Spinal cord (tissue), 10 donors: ENCODE measurements at places on chromosomes 3 and 15.
A peak's percentile ranks its signal among the peaks of the same experiment; 100 is the strongest.

- DNase-seq: no peak
These were observed 80.8 kb downstream of the P2RY1 start for GRCh38 chr3:152915695-152916094.

DNA sequence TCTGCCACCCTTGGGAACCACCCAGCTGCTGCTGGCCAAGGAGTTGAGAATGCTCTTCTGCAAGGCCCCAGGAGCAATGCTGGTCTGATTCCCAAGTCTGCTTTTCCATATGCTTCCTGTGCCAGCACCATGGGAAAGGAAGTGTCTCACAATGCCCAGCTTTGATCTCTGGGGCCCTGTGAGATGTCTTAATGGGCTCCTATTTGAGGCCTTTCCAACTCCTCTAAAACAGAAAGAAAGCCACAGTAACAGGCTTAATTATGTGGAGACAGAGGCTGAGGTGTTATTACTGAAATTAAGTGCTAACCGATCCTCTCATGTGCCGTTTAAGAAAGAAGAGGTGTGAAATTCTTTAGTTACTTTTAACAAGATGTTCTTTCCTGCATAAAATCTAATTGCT lies 4.5 kb downstream of the EOGT start:
- no peak for DNase-seq

DNA sequence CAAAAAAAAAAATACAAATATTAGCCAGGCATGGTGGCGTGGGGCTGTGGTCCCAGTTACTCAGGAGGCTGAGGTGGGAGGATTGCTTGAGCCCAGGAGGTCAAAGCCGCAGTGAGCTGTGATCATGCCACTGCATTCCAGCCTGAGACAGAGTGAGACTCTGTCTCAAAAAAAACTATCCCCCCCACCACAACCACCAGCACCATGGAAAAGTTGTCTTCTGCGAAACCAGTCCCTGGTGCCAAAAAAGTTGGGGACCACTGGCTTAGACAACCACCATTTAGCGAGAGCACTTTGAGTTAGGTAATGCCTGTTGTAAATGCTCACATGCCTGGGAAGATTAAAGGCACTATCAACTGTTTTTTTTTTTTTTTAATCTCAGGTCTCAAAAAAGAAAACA lies 15.4 kb downstream of the ARHGAP31 start:
- no peak for DNase-seq

GRCh38 chr15:39817892-39818291 lies 35.3 kb upstream of the FSIP1 start:
- DNase-seq: no peak

GRCh38 chr3:139811331-139811730 lies 123.7 kb upstream of the CLSTN2 start:
- no peak for DNase-seq

DNA sequence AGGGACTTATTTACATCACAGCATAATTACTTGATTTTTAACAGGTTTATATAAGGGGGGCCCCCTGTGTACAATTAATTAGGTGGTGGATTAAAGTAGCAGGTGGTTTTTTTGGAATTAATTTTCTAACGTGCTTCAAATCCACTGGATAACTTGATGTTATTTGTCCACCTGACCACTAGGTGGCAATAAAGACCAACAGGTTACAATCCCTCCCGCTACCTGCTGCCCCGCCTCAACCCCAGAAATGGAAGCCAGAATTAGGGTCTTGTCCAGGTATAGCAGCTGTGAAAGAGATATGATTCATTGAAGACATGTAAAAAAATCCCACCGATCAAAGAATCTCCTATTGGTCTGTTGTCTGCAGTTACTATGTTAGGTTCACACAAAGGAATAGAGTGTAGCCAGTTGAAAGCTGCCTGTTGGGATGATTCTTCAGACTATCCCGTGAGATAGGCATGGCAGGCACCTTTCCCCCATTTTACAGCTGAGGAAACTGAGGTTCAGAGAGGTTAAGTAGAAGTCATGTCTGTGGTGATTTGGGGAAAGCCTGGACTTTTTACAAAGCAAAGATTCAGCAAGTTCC lies 44.0 kb downstream of the MFSD1 start:
- DNase-seq: peak; percentile 47

GRCh38 chr3:173889596-173889995 lies 492.1 kb downstream of the NLGN1 start:
- no peak for DNase-seq

- DNase-seq: no peak
These were observed 2.9 kb upstream of the RNF7 start for GRCh38 chr3:141735176-141735575.

DNA sequence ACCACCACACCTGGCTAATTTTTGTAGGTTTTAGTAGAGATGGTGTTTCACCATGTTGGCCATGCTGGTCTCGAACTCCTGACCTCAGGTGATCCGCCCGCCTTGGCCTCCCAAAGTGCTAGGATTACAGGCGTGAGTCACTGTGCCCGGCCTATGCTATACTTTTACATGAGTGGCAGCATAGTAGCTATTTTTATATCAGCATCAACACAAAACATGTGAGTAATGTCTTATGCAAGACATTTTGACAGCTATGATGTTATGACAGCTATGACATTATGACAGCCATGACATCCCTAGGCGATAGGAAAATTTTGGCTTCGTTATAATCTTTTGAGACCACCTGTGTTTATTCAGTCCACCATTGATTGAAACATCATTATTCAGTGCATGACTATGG lies 4.1 kb upstream of the NAALADL2 start:
- peak; percentile 14 for DNase-seq

GRCh38 chr3:17074559-17074958 lies 189.8 kb downstream of the PLCL2 start:
- no peak for DNase-seq

DNA sequence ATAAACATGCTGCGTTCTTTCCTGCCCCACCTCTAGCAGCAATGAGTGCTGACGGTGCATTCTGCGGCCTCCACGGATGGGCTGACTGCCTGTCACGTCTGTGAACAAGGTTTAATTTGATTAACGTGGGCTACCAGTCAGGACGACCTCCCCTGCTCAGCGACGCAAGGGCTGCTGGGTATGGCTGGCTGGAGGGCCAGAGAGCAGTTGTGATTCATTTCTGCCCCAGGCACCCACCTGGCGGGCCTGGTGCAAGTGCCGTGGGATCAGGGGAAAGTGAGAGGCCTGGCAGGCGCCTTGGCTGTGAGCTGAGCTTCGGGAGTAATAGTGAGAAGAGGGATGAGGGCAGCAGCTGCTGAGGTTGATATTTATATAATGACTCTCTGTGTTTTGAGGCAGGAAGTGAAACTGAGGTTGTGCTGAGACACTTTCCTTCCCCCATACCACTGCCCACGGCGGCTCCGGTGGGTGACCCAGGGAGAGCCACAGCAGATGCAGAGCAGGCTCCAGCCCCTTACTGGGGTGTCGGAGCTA lies 190.4 kb upstream of the BCL6 start:
- no peak for DNase-seq

GRCh38 chr3:54878145-54878544 lies 49.7 kb downstream of the LRTM1 start:
- DNase-seq: no peak

DNA sequence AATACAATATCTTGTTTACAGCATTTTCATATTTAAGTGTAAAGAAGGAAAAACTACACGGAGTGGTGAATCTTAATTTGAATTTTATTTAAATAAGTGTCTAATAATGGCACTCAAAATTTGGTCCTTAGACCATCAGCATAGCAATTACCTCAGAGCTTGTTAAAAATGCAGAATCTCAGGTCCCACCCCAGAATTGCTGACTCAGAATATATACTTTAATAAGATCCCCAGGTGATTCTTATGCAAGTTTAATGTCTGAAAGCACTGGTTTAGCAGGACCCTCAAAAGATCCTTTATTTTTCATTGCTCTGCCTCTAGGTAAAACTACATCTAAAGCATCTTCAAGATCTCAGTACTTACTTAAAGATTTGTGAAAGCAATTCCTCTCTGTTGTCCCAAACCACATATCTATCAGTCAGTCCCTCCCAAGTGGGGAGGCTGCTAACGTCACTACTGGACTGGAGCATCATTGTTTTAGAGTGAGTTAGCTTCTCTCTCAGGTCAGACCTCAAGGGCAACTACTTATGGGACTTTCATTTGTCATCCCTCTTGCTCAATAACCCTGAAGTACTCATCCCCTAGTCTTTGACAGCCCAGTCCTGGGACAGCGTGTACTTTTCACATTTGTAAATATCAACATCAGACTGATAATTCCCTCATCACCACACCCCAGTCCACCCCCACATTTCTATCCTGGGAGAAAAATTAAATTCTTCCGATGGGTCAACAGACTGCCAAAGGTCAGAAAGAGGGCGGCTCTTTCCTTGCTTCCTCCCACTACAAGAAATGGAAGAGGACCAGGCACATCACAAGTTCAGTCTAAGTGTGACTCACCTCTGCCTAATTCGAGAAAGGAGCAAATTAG lies 76.7 kb downstream of the CBLB start:
- no peak for DNase-seq

- DNase-seq: no peak
These were observed 3.1 kb downstream of the ZNF710 start for GRCh38 chr15:90004252-90004651.

DNA sequence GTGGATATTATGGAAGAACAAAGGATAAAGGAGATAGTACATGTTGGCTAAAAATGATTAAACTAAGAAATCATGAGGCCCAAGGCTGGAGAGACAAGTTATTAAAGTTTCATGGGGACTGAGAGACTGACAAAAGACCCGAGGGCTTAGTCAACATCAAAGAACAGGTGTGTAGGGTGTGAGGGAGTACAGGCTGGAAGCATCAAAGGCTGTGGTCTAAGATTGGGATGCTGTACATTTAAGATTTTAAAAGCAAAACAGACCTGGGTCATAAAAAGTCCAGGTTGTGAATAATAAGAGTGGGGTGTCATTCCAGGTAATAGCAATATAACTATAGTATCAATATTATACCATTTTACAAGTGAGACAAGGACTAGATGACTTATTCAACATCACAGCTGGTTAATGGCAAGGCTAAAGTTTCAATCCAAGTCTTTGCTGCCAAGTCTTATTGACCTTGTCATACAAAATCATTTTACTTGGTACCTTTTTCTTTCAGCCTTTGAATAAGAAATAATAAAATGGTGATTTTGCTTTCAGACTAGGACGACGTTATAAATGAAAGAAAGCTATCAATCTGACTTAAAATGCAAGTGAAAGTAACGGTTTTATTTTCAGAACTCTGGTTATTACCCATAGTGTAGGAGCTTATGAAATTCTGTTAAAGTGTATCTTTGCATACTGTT lies 211.6 kb downstream of the TNIK start:
- DNase-seq: no peak

GRCh38 chr15:98771541-98771940 lies 123.2 kb downstream of the IGF1R start:
- DNase-seq: no peak

- DNase-seq: no peak
These were observed 265.1 kb downstream of the NFKBIZ start for GRCh38 chr3:102114264-102114979.

DNA sequence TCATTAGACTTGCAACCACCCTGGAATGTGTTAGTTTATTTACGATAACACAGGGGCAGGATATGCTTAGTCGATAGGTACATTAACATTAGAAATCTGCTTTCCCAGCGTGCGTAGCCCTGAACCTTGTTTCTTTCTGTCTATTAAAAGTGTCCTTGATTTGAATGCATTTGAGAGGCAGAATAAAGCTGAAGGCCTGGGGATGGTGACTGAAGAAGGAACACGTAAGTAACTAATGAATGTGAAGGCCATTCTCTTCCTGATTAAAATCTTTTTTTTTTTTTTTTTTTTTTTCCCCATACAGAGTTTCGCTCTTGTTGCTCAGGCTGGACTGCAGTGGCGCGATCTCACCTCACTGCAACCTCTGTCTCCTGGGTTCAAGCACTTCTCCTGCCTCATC lies 142.8 kb upstream of the CHRM5 start:
- DNase-seq: no peak

- DNase-seq: no peak
These were observed 22.0 kb upstream of the C3orf22 start for GRCh38 chr3:126580746-126581145.

DNA sequence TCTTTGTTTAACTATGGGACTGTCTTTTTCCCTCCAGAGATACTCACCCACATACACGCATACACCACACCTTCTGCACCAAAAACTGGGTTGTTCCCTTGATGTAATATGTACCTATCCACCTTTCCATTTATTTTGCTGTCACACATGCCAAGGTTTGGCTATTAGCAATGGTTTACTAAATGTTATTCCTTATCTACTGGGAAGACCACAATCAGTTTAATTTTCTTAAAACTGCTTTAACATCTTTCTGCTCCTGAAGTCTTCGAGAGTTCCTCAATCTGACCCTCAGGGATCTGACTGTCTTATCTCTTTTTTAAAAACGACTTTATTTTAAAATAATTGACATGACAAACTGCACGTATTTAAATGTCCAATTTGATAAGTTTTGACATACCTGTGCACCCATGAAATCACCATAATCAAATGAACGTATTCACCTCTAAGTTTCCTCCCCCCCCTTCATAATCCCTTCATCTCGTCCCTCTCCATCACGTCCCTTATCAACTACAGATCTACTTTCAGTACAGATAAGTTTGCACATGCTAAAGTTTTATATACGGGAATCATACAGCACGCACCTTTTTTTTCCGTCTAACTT lies 805 bp upstream of the TRPM7 start:
- DNase-seq: no peak
